ENCODE measurements at places on chromosomes 3 and 15.

- H3K4me1 ChIP-seq = no peaks in the 10 kb centered on the region
- no peaks in the 10 kb centered on the region for H3K27me3 ChIP-seq
- no peak overlapping the region for H3K27ac ChIP-seq
- H3K36me3 ChIP-seq = peaks cover 26% of the 10 kb centered on the region
- no peak overlapping the region for H3K4me3 ChIP-seq
These were observed 159.4 kb upstream of the CHRM5 start for GRCh38 chr15:33808720-33809457.

GRCh38 chr15:74180881-74181602 lies 7.5 kb downstream of the ISLR start:
- H3K27me3 ChIP-seq = no peaks in the 10 kb centered on the region

DNA sequence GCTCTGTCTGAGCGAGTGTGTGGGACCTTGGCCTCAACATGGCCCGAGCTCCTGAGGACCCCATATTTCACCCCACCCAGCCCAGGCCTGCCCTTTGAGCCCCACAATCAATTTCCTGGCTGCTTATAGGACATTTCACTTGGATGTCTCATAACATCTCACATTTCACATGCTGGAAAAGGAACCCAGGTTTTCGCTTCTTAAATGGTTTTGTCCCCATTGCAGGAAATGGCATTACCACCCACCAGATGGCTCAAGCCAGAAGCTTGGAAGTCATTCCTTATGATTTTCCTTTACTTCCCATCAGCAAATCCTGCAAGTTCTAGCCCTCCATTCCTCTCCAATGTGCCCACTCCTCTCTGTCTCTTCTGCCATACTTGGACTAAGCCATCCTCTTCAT lies 14.9 kb downstream of the ITGA11 start:
- no peaks in the 10 kb centered on the region for H3K27me3 ChIP-seq
- H3K27ac ChIP-seq = no peak overlapping the region
- no peak overlapping the region for H3K4me3 ChIP-seq
- peak; percentile 60 for DNase-seq

- H3K4me1 ChIP-seq = no peaks in the 10 kb centered on the region
- no peak for DNase-seq
- H3K36me3 ChIP-seq = peaks cover 68% of the 10 kb centered on the region
These were observed 79.1 kb downstream of the AQR start for GRCh38 chr15:34890424-34890823.

- no peak overlapping the region for H3K4me3 ChIP-seq
- H3K4me1 ChIP-seq = peaks cover 82% of the 10 kb centered on the region
- DNase-seq = no peak
- no peaks in the 10 kb centered on the region for H3K27me3 ChIP-seq
- peaks cover 46% of the 10 kb centered on the region for H3K36me3 ChIP-seq
These were observed 25.0 kb downstream of the ANXA2 start for GRCh38 chr15:60372756-60373155.

DNA sequence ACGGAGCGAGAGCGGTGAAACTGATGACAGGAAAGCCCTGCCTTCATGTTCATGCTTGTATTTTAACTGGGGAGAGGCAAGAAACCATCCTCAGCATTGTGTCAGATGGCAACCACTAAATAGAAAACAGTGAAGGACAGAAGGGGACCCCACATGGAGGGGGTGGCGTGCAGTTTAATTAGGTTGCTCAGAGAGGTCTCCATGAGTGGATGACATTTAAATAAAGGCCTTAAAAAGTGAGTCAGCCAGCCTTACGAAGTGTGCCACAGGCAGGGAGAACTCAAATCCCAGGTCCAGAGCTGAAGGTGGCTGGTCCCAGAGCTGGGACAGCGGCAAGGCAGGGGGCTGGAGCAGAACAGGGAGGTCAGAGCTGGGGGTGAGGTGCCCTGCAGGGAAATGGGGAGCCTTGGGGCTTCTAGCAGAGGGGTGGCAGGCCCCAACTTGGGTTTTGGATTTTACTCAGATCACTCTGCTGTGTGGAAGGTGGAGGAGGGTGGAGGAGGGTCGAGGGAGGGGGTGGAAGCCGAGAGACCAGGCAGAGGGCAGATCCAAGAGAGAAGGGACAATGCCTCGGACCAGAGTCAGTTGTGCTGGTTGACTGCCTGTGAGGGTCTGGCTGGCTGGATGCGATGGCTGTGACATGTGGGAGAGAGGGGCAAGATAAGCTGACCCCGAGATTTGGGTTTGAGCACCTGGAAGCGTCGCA lies 73.7 kb downstream of the KLF13 start:
- H3K27me3 ChIP-seq = no peaks in the 10 kb centered on the region
- no peak for DNase-seq
- peaks cover 29% of the 10 kb centered on the region for H3K4me1 ChIP-seq
- no peaks in the 10 kb centered on the region for H3K36me3 ChIP-seq

- no peak overlapping the region for H3K27ac ChIP-seq
- no peaks in the 10 kb centered on the region for H3K27me3 ChIP-seq
- H3K4me3 ChIP-seq = no peak overlapping the region
- H3K36me3 ChIP-seq = no peaks in the 10 kb centered on the region
- no peaks in the 10 kb centered on the region for H3K4me1 ChIP-seq
- DNase-seq = no peak
These were observed 13.7 kb upstream of the ULK4 start for GRCh38 chr3:41975416-41976103.

GRCh38 chr3:108133858-108134554 lies 43.2 kb upstream of the CD47 start:
- H3K36me3 ChIP-seq = no peaks in the 10 kb centered on the region
- no peak overlapping the region for H3K4me3 ChIP-seq
- peaks cover 9% of the 10 kb centered on the region for H3K4me1 ChIP-seq
- H3K27ac ChIP-seq = no peak overlapping the region

- H3K27me3 ChIP-seq = no peaks in the 10 kb centered on the region
- H3K27ac ChIP-seq = no peak overlapping the region
- peaks cover 44% of the 10 kb centered on the region for H3K4me1 ChIP-seq
- DNase-seq = no peak
These were observed 925 bp upstream of the PSTPIP1 start for GRCh38 chr15:76994001-76994400.

GRCh38 chr15:76799760-76800159 lies 105.4 kb downstream of the SCAPER start:
- H3K4me3 ChIP-seq = no peak overlapping the region
- no peak for DNase-seq
- H3K36me3 ChIP-seq = peaks cover 43% of the 10 kb centered on the region
- no peaks in the 10 kb centered on the region for H3K27me3 ChIP-seq
- no peaks in the 10 kb centered on the region for H3K4me1 ChIP-seq

DNA sequence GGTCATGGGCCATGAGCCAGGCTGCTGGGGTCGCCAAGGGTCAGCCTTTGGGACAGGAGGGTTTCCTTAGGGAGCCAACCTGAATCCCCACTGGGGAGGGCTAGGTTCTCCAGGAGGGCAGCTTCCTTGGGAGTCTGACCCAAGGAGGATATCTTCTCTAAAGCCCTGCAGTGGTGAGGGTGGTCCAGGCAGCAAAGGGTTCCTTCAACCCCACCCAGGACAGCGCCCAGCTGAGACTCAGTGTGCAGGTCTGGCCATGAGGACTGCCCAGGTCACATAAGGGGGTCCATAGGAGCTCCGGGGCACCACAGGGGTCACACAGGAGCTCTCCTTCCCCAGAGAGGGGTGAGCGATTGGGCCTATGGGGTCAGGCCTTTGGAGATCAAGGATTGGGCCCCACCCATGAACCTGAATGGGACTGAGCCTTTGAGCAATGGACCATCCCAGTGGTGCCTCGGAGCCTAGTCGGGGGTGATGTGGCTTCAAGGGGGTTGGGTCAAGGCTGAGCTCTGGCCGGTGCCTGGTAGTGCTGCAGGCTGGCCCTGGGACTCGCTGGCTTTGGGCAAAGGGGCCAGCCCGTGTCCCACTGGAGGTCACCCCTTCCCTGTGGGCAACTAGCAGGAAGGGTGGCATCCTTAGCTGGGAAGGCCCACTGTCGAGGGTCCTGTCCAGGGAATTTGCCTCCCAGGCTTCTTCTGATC lies 216.5 kb downstream of the SNRPN start:
- peak; percentile 86 for DNase-seq
- no peak overlapping the region for H3K27ac ChIP-seq
- H3K4me1 ChIP-seq = no peaks in the 10 kb centered on the region
- no peak overlapping the region for H3K4me3 ChIP-seq

GRCh38 chr3:4290272-4290893 lies 12.8 kb upstream of the SETMAR start:
- no peaks in the 10 kb centered on the region for H3K27me3 ChIP-seq
- no peaks in the 10 kb centered on the region for H3K36me3 ChIP-seq
- no peak overlapping the region for H3K27ac ChIP-seq
- no peaks in the 10 kb centered on the region for H3K4me1 ChIP-seq

DNA sequence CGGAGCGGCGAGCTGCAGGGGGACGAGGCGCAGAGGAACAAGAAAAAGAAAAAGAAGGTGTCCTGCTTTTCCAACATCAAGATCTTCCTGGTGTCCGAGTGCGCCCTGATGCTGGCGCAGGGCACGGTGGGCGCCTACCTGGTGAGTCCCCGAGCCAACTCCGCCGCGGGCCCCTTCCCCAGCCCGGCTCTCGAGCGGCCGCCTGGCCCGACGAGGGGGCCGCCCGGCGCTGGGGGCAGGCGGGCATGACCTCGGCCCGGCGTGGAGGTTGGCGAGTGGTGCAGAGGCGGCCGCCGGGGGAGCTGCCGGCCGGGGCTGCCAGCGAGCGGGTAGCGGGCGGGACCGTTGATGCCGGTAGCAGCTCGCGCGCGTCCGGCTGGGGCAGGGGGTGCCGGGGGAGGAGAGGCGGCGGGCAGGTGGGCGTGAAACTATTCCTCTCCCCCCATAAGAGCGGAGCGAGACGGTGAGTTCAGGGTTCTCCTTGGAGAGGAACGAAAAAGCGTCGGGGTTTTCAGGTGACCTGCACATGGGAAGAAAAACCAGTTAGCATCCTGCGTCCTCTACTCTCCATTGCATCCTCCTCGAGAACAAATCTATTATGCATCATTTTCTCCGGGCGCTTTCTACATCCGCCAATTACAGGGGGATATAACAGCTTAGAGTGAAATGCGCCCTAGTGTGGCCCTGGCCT lies 585 bp downstream of the SLCO3A1 start:
- no peaks in the 10 kb centered on the region for H3K27me3 ChIP-seq
- peak; percentile 92 for DNase-seq
- H3K27ac ChIP-seq = peak overlapping the region; percentile 87
- no peaks in the 10 kb centered on the region for H3K36me3 ChIP-seq
- peak overlapping the region; percentile 79 for H3K4me3 ChIP-seq
- H3K4me1 ChIP-seq = peaks cover 51% of the 10 kb centered on the region

Measured in esophagus muscularis mucosa (tissue), 4 donors.